SK-MEL-5 (cell line): ENCODE measurements at places on chromosomes 13 and 19. TPM values are rescaled to one million over a fixed set of nuclear protein-coding genes. Genes with fewer than 3 reads are reported as not detected.

Gene NANOS3
- total RNA-seq, result not detected in 2 replicates

Gene ATP4B
- not detected in 2 replicates for total RNA-seq

Gene KIR2DL1
- total RNA-seq, result not detected in 2 replicates

Gene CD177
- total RNA-seq, result 0.24 TPM in 1 of 2 replicates, not detected in the other

Gene ZNF878
- total RNA-seq, result 0.37 and 0.77 TPM in 2 replicates

Gene PABPC3
- 0.11 and 0.13 TPM in 2 replicates for total RNA-seq

Gene GYS1
- total RNA-seq, result 29.3 and 33.1 TPM in 2 replicates

Gene HCST
- not detected in 2 replicates for total RNA-seq

Gene PVR
- total RNA-seq, result 56.0 and 56.4 TPM in 2 replicates

Gene MTMR6
- total RNA-seq, result 26.6 and 28.4 TPM in 2 replicates

Gene GNG8
- total RNA-seq, result not detected in 2 replicates

Gene MTUS2
- total RNA-seq, result not detected in 2 replicates

Gene LHB
- not detected in 2 replicates for total RNA-seq

Gene CGB1
- total RNA-seq, result not detected in 2 replicates

Gene TMEM150B
- total RNA-seq, result not detected in 2 replicates

Gene ZNF90
- total RNA-seq, result 0.77 TPM in 1 of 2 replicates, not detected in the other

Gene KLK7
- not detected in 2 replicates for total RNA-seq

Gene APBA3
- total RNA-seq, result 10.5 and 16.7 TPM in 2 replicates

Gene OR7G2
- total RNA-seq, result not detected in 2 replicates

Gene CASP14
- not detected in 2 replicates for total RNA-seq

Gene NALCN
- total RNA-seq, result 0.19 and 0.24 TPM in 2 replicates

Gene PCDH9
- total RNA-seq, result 1.4 and 1.9 TPM in 2 replicates

Gene B3GNT3
- not detected in 2 replicates for total RNA-seq

Gene ANGPTL8
- total RNA-seq, result not detected in 2 replicates
